CD8-positive, alpha-beta memory T cell (primary cell): ENCODE measurements at places on chromosomes 5 and 9. TPM values are rescaled to one million over a fixed set of nuclear protein-coding genes. Genes with fewer than 3 reads are reported as not detected.

LRRTM2 gene
- not detected for total RNA-seq

NUTM2G gene
- not detected for total RNA-seq

DNA sequence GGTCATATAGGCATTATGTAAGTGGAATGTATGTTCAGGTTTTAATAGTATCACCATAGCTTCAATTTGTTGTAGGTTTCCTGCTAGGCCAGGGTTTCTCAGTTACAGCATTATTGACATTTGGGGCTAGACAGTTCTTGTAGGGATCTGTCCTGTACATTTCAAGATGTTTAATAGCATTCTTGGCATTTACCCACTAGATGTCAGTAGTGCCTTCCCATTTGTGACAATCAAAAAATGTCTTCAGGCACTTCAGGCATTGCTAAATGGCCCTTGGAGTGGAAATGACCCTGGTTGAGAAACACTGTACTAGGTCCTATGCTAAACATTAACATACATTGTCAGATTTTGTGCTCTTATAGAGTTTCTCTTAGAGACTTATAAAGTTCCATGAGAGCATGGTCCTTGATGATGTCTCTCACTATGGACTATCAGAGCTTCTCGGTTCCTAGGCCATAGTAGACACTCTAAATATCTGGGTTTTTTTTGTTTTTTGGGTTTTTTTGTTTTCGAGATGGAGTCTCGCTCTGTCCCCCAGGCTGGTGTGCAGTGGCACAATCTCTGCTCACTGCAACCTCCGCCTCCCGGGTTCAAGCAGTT is 1.4 kb downstream of the KIF20A start:
- DNase-seq, result no peak
- peaks cover 1% of the 10 kb centered on the region for H3K36me3 ChIP-seq
- H3K27me3 ChIP-seq, result no peaks in the 10 kb centered on the region
- no peak overlapping the region for H3K4me3 ChIP-seq
- H3K4me1 ChIP-seq, result peaks cover 13% of the 10 kb centered on the region
- no peak overlapping the region for H3K27ac ChIP-seq

DNA sequence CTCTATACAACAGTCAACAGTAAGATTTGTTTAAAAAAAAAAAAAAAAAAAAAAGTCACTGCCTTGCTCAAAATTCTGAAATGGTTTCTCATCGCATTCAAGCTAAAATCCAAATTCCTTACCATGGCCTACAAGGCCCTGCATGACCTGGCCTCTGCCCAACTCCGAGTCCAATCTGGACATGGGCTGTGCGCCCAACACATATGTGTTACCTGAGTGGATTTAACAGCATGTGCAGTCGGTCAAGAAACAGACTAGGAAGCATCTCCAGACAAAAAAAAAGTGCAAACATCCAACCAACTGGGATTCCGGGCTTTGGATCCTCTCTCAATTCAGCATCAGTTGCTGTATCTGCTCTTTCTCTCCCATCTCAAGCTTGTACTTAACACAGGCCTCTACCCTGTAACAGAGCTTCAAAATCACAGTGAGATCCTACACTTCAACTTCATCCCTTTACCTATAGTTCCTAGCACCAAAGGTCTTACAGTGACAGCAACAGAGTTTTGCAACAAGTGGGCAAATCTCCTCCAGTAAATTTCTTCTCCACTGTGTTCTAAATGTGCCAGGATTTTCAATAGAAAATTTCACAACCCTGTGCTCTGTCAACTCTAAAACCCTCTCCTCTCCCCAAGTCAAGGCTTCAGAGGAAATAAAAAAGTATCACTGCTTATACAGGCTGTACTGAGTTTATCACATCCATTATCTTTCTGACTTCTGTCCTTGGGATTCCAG is 19.6 kb downstream of the ZNF608 start:
- no peaks in the 10 kb centered on the region for H3K4me1 ChIP-seq
- H3K27ac ChIP-seq, result no peak overlapping the region
- no peaks in the 10 kb centered on the region for H3K27me3 ChIP-seq
- DNase-seq, result no peak
- no peaks in the 10 kb centered on the region for H3K36me3 ChIP-seq

- no peaks in the 10 kb centered on the region for H3K36me3 ChIP-seq
- no peaks in the 10 kb centered on the region for H3K4me1 ChIP-seq
- H3K27ac ChIP-seq, result no peak overlapping the region
- peaks cover 18% of the 10 kb centered on the region for H3K27me3 ChIP-seq
Measured at GRCh38 chr5:159975462-159976019, 33.4 kb upstream of the TTC1 start.

DNA sequence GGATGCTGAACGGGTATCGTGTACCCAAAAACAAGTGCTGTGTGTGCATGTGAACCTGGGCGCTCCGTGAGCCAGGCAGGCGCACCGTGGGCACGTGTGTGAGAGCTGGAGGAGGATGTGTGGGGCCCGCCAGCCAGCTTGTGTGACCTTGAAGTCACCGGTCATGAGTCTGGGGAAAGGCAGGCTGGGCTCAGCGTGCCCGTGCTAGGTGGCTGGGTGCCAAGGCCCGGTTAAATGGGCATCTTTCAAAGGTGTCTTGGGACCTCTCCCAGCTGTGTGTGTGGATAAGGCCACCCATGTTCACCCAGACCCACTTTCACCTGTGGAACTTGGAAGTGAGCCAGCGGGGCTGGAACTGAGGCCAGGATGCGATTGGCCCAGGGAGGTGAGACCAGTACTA is 3.4 kb downstream of the KCNT1 start:
- no peak for DNase-seq
- H3K27ac ChIP-seq, result no peak overlapping the region
- peaks cover 10% of the 10 kb centered on the region for H3K27me3 ChIP-seq
- no peak overlapping the region for H3K4me3 ChIP-seq

DNA sequence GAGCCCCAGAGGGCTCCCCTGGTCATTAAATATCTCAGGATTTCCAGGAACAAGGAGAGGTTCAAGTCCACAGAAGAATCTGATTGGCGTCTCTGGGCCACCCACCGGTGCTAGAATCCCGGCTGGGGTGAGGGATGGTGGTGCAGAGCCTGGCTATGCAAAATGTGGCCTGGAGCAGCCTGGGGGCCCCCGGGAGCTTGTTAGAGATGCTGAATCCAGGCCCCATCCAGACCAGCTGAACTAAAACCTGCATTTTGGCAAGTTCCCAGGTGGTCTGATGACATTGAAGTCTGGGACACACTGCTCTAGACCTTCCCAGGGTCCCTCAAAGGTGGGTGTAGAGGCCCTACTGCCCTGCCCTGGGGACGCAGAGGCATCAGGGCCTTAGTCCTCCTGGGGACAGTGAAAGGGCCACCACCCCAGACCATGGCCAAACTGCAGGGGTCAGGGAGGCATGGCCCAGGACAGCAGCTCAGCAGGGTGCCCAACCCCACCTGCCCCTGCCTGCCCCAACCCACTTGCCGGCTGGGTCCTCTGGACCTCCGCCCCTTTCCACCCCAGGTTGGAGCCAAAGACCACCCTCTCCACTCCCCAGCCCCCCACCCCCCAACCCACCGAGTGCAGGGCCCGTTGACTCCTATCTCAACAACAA is 34.7 kb downstream of the ADAMTS2 start:
- no peaks in the 10 kb centered on the region for H3K27me3 ChIP-seq
- H3K4me3 ChIP-seq, result no peak overlapping the region
- H3K4me1 ChIP-seq, result no peaks in the 10 kb centered on the region

- no peak for DNase-seq
- H3K4me1 ChIP-seq, result no peaks in the 10 kb centered on the region
- no peaks in the 10 kb centered on the region for H3K36me3 ChIP-seq
- H3K27ac ChIP-seq, result no peak overlapping the region
- H3K4me3 ChIP-seq, result no peak overlapping the region
Measured at GRCh38 chr5:89081360-89081759, 198.4 kb upstream of the MEF2C start.

GRCh38 chr5:139930406-139930805 is 112.7 kb downstream of the NRG2 start:
- H3K4me3 ChIP-seq, result no peak overlapping the region
- H3K4me1 ChIP-seq, result peaks cover 16% of the 10 kb centered on the region
- H3K27ac ChIP-seq, result no peak overlapping the region
- H3K36me3 ChIP-seq, result no peaks in the 10 kb centered on the region
- peaks cover 5% of the 10 kb centered on the region for H3K27me3 ChIP-seq
- no peak for DNase-seq

GRCh38 chr9:93392974-93393373 is 58.5 kb upstream of the FAM120A start:
- H3K27me3 ChIP-seq, result no peaks in the 10 kb centered on the region
- H3K27ac ChIP-seq, result no peak overlapping the region
- no peak overlapping the region for H3K4me3 ChIP-seq
- no peaks in the 10 kb centered on the region for H3K4me1 ChIP-seq
- no peaks in the 10 kb centered on the region for H3K36me3 ChIP-seq

DNA sequence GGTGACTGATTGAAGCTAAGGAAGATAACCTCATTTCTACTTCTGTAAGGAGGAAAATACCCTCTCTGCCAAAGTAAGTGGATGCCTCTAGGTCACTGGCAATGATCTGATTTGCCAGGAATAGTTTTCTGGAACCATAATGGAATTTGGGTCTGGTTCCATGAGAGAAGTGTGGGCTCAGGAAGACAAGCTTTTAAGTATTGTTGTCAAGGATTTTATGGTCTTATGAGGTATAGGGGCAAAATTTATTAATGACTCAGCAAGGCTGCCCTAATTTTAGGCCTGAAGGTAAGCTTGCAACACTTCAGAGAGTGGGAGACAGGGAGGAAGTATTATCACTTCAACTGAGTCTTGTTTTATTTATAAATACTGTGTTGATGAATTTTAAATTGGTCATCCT is 322.6 kb upstream of the ACTBL2 start:
- H3K4me3 ChIP-seq, result no peak overlapping the region
- DNase-seq, result no peak
- H3K36me3 ChIP-seq, result no peaks in the 10 kb centered on the region
- H3K27ac ChIP-seq, result no peak overlapping the region
- no peaks in the 10 kb centered on the region for H3K4me1 ChIP-seq
- no peaks in the 10 kb centered on the region for H3K27me3 ChIP-seq
